Sigmoid colon (tissue), 7 donors: ENCODE measurements at places on chromosomes 16 and 17.

GRCh38 chr17:44004761-44005526, 522 bp downstream of the NAGS start:
- DNase-seq, result no peak

- peak; percentile 43 for DNase-seq
Measured at GRCh38 chr16:12582696-12583095, 221.0 kb downstream of the CPPED1 start.

GRCh38 chr16:87369796-87370719, 13.5 kb downstream of the FBXO31 start:
- no peak for DNase-seq

DNA sequence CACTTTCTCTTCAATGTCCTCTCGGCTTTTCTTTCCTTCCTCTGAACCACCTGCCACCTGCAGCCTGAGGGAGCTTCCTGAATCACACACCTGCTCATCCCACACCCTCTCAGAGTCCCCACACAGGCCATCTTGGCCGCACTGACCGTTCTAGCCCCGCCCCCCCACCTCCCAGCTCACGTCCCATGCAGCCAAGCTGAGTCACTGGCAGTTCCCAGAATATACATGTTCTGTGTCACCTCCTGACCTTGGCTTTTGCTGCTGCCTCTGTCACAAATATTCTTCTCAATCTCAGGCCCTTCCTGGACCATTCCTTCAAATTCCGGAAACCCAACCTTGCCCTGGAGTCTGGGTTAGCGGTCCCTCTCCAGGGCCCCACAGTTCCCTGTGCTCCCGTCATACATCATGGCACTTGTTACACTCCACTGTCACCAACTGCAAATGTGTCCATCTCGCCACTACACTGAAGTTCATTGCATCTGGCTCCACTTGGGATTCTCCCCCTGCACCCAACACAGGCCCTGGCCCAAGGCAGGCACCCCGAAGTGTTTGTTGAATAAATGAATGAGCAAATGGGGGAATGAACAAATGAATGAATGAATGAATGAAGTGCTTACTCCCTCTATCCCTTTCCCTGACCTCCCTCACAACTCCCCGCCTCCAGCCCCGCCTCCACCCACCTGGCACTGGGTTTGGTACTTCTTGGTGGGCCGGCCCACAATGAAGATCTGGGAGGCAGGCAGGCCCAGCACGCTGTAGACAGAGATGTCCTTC, 12.8 kb downstream of the PIMREG start:
- DNase-seq, result no peak

DNA sequence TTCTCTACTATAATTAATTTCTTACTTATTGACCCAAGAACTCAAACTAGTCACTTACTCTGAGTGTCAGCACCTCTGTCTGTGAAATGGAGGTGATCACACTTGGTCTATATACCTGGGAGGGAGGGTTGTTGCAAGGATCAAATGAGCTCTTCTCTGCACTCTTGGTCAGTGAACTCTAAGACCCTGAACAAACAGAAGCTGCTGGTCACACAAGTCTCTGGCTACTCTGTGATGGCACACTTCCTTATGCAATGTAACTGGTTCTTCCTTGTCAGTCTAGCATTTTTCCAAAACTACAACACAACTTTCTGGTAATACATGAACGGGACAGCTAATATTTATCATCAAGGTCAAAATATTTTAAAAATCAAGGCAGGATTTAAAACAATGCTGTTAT, 40.7 kb downstream of the GNA13 start:
- no peak for DNase-seq
